ENCODE measurements at places on chromosomes 7 and 10.

- DNase-seq = no peak
These were observed 54.9 kb downstream of the SEMA3E start for GRCh38 chr7:83593921-83594475.

GRCh38 chr7:90412458-90413184 is 9.4 kb downstream of the CLDN12 start:
- DNase-seq = no peak

GRCh38 chr10:3494131-3494837 is 290.7 kb downstream of the KLF6 start:
- DNase-seq = no peak

DNA sequence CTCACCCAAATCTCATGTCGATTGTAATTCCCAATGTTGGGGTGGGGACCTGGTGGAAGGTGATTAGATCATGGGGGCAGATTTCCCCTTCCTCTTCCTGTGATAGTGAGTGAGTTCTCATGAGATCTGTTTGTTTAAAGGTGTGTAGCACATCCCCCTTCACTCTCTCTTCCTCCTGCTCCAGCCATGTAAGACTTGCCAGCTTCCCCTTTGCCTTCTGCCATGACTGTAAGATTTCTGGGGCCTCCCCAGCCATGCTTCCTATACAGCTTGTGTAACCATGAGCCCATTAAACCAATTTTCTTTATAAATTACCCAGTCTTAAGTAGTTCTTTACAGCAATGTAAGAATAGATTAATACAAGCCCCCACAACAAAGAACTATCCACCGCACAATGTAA is 109.9 kb upstream of the JAZF1 start:
- DNase-seq = no peak

DNA sequence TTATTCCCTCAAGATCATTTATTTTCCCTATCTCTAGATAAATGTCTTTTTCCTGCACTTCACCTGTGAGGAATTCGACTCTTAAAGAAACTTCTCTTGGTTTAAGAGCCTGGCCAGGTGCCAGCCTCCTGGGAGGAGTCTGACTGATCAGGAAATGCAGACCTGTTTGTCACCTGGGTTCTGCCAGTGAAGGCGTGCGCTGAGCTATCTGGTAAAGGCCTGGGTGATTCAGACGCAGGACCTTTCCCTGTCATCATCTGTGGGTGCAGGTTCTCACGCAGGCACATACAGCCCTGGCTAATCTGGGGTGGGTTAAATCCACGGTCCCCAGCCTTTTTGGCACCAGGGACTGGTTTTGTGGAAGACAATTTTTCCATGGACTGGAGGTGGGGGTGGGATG is 65.3 kb upstream of the AQP1 start:
- no peak for DNase-seq

DNA sequence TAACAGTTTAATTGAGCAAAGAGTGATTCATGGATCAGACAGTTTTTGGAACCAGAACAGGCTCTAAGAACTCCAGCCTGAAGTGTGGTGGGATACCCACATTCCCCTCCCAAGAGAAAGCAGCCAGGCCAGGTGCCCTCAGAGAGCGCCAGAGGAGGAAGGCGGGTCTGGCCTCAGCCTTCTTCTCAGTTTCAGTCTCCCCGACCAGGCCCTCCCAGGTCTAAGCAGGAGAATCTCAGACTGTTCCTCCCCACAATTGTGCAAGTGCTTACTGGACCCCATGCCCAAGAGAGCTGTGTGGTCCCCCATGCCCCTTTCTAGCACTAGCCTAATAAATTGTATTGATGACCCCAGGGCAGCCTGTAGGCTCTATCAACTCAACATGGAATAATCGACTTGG is 25.6 kb downstream of the PPIF start:
- no peak for DNase-seq

GRCh38 chr10:120606051-120606764 is 149.2 kb downstream of the PLPP4 start:
- no peak for DNase-seq

- DNase-seq = no peak
These were observed 31.3 kb upstream of the ZNF273 start for GRCh38 chr7:64871761-64872160.

GRCh38 chr7:69860486-69860885 is 262.2 kb downstream of the AUTS2 start:
- no peak for DNase-seq

DNA sequence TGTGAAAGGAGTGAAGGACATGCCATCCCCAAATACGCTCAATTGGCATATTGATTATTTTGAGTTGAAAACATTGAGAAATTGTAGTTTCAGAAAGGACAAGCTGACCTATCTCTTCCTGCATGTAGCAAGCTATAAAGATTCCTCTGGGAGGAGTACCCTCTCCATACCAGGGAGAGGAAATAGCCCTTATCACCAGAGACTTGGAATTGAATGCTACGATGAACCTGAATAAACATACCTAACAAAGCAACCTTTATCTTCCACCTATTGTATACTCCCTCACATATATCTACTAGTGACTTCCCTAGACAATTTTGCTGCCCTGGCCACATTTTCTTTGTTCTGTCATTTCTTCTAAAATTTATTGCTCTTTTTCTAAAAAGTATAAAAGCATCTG is 150.2 kb upstream of the EEPD1 start:
- no peak for DNase-seq

- DNase-seq = peak; percentile 81
These were observed 4.0 kb downstream of the SLC16A12 start for GRCh38 chr10:89531359-89531758.

GRCh38 chr10:33276282-33276923 is 58.1 kb downstream of the NRP1 start:
- no peak for DNase-seq

DNA sequence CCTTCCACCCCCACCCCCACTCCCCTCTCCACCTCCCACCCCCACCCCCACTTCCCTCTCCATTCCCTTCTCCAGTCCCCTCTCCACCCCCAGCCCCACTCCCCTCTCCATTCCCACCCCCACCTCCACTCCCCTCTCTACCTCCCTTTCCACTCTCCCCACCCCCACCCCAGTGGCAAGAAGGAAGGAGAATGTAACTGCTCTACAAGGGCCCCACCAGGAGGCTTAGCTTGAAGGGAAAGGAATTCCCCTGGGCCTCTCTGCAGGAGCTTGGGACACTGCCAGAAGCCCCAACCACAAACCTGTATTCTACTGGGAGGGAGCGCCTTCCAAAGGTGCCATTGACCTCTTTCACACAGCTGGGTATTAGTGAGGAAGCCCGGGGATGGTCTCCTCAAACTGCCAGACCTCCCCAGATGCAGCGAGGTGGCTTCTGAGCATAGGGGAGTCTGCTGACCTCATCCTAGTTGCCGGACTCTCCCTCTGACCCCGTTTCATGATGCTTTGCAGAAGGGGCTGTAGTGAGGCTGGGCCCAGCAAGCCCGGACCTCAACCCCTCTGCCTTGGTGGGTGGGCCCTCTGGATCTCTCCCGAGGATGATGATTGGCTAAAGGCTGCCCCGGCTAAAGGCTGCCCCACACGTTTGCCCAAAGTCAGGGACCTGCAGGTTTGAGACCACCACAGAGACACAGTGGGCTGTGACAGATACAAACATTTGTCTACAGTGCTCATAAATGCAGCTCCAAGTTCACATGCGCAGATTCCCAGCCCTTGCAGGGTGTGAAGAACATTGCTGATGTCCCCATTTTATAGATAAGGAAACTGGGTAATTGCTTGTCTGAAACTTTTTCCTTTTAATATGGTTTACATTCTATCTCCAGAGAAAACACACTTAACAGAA is 2.9 kb downstream of the DEPP1 start:
- DNase-seq = peak; percentile 92

- DNase-seq = no peak
These were observed 14.3 kb upstream of the LRRC17 start for GRCh38 chr7:102898532-102898859.

- DNase-seq = no peak
These were observed 139.4 kb downstream of the KCND2 start for GRCh38 chr7:120412139-120413050.

DNA sequence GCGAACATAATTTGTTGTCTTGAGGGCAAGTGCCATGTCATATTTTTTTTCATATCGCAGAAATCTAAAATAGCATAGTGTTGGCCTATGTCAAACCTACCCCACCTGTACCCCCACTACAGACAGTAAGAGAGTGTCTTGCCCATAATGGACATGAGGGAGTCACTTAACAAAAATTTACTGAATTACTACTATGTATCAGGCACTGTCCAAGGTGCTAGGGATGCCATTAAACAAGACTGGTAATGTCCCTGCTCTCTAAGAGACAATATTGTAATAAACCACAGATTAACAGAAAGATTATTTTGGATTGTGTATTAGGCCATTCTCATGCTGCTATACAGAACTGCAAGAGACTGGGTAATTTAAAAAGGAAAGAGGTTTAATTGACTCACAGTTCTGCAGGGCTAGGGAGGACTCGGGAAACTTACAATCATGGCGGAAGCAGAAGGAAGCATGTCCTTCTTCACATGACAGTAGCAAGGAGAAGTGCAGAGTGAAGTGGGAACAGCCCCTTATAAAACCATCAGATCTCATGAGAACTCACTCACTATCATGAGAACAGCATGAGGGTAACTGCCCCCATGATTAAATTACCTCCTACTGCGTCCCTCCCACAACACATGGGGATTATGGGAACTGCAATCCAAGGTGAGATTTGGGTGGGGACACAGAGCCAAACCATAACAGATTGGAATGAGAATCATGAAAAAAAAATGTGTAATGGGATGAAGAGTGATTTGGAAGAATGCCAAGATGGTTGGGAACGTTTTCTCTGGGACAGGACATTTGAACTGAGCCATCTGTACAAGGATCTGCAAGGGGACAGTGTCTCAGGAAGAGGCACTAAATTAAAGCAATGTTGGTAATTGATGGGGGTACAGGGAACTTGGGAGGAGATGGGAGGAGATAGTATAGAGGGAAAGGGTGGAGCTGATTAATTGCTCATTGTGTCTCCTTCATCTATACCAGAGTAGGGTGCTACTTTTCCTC is 108.5 kb downstream of the FAM107B start:
- DNase-seq = peak; percentile 18

- DNase-seq = peak; percentile 67
These were observed 1.2 kb downstream of the KLF6 start for GRCh38 chr10:3783682-3784432.

GRCh38 chr7:16846601-16847165 is 35.1 kb downstream of the AGR3 start:
- DNase-seq = no peak

- no peak for DNase-seq
These were observed 115.6 kb downstream of the REEP3 start for GRCh38 chr10:63636812-63637211.

DNA sequence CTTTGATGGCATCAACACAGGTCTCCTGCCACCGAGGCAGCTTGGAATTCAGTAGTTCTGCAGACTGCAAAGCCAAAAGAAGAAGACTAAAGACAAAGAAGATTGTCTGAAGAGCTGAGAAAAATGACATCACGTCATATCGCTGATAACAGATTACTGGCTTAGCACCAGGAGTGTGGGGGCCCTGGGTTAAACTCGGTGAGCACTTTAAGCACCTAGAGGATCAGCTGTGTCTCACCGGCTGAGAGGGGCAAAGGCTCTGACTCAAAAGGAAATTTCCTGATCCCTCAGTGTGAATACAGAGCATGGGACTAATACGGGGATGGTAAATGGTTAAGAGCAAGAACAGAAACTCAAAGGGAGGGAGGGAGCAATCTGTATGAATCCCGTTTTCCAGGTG is 30.7 kb downstream of the BRI3 start:
- DNase-seq = no peak

- peak; percentile 2 for DNase-seq
These were observed 43.7 kb downstream of the PCLO start for GRCh38 chr7:83119026-83119382.

GRCh38 chr7:130897515-130898419 is 163.8 kb upstream of the KLF14 start:
- DNase-seq = no peak

DNA sequence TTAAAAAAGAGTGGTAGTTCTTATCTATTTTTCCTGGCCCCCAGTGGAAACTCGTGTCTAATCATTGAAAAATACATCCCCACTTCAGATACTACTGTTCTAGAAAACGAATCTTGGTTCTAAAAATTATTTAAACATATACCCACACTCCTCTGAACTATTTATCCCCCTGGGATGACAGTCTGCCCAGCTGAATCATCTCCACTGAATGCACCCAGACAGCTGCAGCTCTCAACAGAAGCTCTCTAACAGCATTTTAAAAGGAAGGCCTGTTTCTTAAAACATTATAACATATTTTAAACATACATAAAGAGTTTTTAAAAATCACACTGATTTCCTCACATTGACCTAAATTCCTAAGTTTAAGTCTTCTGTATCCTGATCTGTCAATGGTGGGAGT is 544.6 kb upstream of the PHF14 start:
- no peak for DNase-seq

GRCh38 chr7:150569245-150569955 is 2.2 kb downstream of the GIMAP4 start:
- DNase-seq = no peak

- DNase-seq = no peak
These were observed 297.9 kb downstream of the GATA3 start for GRCh38 chr10:8352171-8353075.

DNA sequence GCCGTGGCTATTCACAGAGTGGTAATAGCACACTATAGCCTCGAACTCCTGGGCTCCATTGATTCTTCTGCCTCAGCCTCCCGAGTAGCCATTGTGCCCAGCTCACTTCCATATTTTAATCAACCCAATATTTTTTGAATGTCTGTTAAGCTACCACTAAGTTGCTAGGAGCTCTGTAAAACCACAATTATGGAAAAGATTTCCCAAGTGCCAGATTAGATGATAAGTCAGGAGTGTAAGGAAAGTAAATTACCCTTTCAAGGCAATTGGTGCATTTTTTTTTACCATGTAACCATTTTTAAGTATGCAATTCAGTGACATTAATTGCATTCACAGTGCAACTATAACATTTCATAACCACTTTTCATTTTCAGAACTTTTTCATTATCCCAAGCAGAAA is 87.5 kb upstream of the GATAD1 start:
- peak; percentile 30 for DNase-seq

GRCh38 chr10:24333736-24334135 is 124.8 kb downstream of the KIAA1217 start:
- peak; percentile 88 for DNase-seq

DNA sequence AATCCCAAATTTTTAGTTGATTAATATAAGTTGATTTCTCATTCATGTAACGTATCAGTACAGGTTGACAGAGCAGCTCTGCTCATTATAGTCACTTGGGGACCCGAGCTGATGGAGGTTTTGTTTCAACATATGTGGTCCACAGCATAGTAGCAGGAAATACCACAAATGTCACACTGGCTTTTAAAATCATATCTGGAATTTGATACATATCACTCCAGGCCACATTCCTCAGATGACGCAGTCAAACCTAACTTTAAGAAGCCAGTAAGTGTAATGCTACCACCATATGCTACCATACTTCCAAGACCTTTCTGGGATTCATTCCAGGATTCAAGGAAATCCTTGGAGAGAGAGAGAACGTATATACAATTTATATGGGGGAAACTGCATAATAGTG is 156.3 kb downstream of the PHF14 start:
- DNase-seq = peak; percentile 78
